ENCODE measurements at places on chromosomes 12 and 14.

DNA sequence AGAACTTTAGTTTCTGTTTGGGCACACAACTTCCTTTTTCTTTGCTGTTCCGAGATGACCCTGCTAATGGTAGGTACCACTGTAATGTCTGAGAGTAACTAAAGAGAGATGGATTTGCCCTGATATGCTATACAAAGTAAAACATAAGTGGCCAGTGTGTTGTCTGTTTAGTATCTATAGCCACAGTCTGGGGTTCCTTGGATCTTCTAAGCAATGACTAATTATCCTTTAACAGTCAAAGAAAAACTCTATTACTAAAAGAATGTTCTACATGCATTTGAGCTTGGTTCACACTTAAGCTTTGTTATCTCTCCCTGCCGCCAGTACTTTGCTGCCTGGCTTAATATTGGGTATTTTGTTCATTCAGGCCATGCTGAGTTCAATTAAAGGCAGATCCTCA is 1051.9 kb upstream of the FLRT2 start:
- no peak for DNase-seq

GRCh38 chr14:94631536-94632304 is 19.5 kb downstream of the SERPINA3 start:
- DNase-seq, result no peak

GRCh38 chr14:91140672-91141071 is 26.8 kb downstream of the DGLUCY start:
- no peak for DNase-seq

- DNase-seq, result no peak
Observed at GRCh38 chr12:90828621-90829020, 126.4 kb downstream of the CCER1 start.

- no peak for DNase-seq
Observed at GRCh38 chr12:5267603-5268423, 164.1 kb upstream of the NTF3 start.

GRCh38 chr14:58882577-58883018 is 244.8 kb downstream of the DACT1 start:
- DNase-seq, result no peak

DNA sequence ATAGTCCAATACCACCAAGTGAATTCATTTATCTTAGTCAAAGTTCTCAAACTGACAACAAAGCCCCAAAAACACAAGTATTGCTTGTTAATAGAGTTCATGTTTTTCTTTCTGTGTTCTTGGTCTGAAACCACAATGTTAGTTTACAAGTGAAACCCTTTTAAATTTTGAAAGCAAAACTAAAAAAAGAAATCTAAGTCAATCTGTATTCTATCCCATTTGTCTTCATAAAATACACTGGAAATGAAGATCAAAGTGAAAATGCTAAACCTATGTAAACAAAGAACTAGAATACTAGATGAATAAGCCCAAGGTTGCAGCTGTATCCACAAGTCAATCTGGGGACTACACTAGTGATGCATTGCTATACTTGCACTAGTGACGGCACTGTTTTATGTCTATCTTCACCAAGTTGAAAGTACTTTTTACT is 10.4 kb downstream of the MAP4K5 start:
- DNase-seq, result no peak

DNA sequence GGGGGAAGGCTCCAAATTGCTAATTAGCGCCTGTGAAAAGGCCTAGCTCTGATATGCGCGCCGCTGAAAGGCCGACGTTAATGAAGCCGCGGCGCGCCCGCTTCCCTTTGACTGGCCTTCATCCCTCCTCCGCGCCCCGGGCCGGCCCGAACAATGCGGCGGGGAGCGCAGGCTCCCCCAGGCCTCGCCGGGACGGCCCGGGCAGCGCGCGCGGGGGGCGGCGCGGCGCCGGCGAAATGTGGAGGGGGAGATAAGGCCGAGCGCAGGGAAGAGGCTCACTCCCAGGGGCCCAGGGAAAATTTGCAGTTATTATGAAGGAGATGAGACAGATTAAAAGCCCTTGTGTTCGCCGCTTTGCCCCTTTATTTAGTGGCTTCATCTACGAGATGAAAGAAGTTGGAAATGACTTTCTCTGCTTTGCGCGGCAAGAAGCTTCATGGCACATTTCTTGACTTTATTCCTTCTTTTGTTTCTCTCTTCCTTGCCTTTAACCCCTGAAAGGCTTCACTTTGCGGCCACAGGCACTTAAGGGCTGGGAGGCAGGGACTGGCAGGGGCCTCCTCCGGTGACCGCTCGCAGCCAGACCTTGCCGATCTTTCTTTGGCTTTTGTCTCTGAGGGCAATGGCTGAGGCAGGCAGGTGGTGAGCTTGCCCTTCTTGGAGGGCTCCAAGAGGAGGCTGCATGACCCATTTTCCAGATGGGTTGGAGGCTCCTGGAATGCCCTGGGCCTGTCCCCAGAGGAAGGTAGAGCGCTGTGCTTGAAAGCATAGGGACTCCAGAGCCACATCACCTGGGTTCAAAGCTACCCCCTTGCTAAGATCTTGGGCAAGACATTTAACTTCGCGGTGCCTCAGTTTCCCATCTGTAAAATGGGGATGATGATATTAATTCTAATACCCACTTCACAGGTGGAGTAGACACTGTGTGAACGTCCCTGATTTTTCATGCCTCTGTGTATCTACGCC is 12.7 kb upstream of the GPATCH2L start:
- DNase-seq, result no peak

DNA sequence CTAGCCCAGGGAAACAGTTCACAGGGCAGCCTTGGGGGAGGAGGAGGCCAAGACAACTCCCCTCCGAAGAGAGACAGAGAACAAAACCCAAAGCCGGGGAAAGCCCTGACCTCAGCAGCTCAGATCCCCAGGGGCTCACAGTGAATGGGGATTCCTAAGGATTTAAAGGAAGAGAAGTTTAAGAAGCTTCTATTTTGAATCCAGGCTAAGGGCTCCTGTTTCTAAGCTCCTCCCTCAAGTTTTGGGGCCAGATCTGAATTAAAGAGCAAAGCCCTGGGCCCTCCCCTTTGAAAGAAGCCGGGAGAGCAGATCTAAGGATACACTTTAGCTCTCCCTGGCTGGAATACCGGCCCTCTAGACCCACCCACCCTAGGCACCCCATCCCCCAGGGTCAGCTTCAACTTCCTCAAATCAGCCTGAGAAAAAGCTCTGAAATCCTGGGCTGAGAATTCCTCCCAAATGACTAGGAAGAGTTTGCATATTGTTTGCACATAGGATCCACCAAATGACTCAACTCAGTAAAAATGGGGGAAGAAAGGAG is 3.9 kb downstream of the KDM2B start:
- no peak for DNase-seq

- no peak for DNase-seq
Observed at GRCh38 chr14:102939820-102940561, 17.5 kb downstream of the AMN start.

- no peak for DNase-seq
Observed at GRCh38 chr14:100822013-100822412, 3.9 kb upstream of the MEG3 start.
